ENCODE measurements at places on chromosomes 6 and 20.
A peak's percentile ranks its signal among the peaks of the same experiment; 100 is the strongest.

GRCh38 chr6:13368079-13368730, 39.9 kb upstream of the TBC1D7 start:
- no peak for DNase-seq

- DNase-seq = peak; percentile 21
These were observed 29.9 kb upstream of the SAMD3 start for GRCh38 chr6:130252527-130253237.

DNA sequence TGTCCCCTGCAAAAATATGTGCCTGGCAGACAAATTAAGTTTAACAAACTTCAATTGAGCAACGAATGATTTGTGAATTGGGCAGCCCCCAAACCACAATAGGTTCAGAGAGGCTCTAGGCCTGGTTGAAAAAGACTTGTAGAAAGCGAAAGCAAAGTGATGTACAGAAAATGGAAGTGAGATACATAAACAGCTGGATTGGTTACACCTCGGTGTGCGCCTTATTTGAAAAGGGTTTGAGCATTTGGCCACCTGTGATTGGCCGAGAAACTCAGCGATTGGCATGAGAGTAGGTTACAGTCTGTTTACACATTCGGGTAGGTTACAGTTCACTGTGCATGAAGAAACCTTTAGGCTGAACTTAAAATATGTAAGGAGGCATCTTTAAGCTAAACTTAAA, 136.9 kb downstream of the CD83 start:
- DNase-seq = no peak

GRCh38 chr6:33577106-33577535, 3.0 kb downstream of the BAK1 start:
- DNase-seq = no peak

DNA sequence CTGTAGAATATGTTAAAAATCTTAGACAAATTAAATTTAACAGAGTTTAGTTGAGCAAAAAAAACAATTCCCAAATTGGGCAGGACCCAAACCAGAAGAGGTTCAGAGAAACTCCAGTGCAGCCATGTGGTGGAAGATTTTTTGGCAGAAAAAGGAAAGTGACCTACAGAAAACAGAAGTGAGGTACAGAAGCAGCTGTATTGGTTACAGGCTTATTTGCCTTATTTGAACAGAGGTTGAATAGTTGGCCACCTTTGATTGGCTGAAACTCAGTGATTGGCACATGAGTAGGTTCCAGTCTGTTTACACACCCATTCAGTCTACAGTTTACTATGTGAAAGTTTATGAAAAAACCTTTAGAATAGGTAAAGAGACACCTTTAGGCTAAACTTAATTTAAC, 110.9 kb upstream of the LAMP5 start:
- no peak for DNase-seq

DNA sequence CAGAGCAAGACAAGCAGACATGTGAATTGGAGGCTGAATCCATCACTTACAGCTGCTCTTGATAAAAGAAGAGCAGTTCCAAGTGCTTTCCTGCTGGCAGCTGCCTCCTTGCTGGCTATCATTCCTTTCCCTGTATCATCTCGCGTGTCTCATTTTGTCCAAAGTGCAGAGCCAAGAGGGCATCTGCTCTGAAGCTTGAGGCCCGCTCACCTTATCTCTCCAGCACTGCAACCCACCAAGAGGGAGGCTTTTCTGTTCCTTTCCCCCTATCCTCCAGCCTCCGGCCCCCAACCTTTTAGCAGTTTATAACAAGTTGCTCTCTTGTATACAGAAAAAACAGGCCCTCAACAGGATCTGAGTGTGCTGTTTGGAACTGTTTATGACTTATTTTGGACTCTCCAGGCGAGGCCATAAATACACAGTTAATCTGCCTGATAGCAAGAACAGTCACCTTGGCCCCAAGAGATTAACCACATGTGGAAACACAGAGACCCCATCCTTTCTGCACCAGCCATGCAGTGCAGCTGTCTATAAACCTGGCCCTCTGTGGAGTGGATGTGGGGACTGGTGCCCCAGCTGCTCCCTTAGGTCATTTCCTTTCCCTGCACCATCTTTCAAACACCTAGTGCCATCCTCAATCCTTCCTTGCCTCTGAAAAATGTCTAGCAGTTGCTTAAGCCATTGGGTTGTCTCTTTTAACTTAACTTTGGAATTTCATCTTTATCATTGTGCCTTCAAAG, 172.5 kb upstream of the FERMT1 start:
- DNase-seq = no peak

DNA sequence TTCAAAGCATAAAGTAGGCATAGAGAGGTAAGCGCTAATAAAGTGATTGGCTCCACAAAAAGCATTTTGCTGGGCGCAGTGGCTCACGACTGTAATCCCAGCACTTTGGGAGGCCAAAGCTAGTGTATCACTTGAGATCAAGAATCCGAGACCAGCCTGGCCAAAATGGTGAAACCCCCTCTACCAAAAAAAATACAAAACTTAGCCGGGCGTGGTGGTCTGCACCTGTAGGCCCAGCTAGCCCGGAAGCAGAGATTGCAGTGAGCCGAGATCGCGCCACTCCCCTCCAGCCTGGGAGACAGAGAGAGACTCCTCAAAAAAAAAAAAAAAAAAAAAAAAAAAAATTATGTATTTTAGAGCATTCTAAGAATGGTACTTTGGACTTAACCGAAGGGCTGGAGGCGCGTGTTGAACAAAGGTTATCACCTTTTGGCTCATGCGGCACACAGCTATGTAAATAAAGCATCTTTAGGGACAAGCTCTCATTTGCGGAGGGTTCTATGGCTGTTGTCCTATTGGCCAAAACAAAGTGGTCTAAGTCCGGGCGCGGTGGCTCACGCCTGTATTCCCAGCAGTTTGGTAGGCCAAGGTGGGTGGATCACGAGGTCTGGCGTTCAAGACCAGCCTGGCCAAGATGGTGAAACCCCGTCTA, 17.4 kb downstream of the HFE start:
- DNase-seq = peak; percentile 22

GRCh38 chr6:44676246-44676790, 288.8 kb downstream of the CDC5L start:
- DNase-seq = no peak

GRCh38 chr20:38073307-38074071, 39.9 kb downstream of the RPRD1B start:
- DNase-seq = peak; percentile 81

DNA sequence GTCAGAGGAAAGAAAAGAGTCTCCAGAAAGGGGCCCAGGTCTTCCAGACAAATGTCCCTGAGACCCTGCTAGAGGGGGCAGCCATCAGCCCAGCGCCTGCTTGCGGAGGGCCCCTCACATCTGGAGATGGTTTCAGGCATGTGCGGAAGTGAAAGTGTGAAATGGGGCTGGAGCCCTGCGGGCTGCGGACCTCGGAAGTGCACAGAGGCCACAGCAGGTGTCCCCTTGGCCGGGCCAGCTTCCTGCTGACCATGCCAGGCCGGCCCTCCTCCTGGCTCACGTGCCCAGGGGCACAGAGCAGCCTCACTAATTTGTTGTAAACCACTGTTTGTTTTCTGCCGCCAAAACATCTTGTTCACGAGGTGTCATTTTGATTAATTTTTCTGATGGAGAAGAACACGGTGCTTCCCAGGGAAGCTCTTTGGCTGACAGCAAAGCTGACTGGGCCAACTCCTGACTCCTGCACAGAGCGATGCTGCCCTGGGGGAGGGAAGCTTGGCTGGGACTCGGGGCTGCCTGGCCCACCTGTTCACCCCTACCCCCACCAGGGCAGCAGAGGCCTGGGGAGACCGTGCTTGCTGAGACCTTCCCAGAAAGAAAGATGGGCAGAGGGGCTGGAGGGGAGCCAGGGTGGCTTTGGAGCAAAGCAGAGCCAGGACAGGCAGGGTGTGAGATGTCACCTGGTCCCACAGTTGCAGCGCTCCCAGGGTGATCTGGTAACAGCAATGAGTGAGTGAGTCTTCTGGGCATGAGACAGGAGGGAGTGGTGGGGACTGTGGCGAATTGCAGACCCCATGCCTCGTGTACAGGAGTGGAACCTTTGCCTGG, 54.2 kb downstream of the BCAS4 start:
- DNase-seq = no peak

DNA sequence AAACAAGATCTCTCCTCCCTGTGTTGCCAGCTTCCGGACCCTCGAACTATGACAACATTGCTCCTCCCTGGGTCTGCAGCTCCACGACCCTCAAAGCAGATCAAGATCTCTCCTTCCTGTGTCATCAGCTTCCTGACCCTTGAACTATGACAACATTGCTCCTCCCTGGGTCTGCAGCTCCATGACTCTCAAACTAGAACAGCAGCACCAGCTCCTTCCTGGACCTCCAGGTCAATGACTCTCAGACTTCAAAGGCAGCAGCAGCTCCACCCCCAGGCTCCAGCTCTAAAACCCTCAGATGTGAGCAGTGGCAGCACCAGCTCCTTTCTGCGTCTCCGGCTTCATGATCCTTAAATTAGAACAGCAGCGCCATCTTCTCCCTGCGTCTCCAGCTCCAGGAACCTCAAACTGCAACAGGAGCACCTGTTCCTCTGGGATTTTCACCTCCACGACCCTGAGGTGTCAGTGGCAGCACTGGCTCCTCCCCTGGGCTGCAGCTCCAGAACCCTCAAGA, 341.0 kb upstream of the SULF2 start:
- DNase-seq = peak; percentile 37

GRCh38 chr6:106773522-106773921, 144.1 kb downstream of the QRSL1 start:
- no peak for DNase-seq

- no peak for DNase-seq
These were observed 22.2 kb downstream of the AHI1 start for GRCh38 chr6:135475292-135475886.

DNA sequence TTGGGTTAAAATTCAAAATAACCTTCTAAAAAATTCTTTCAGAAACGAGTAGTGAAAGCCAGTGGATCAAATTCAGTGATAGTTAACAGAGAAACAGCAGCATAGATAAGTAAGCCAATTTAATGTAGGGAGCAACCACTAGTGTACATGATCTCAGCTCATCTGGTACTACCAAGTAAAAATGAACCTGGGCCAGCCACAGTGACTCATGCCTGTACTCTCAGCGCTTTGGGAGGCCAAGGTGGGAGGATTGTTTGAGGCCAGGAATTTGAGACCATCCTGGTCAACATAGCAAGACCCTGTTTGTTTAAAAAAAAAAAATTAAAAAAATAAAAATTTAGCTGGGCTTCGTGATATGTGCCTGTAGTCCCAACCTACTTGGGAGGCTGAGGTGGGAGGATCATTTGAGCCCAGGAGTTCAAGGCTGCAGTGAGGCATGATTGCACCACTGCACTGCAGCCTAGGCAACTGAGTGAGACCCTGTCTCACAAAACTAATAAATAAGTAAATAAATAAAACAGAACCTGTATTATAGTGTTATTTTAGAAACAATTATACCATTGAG, 32.4 kb downstream of the CBFA2T2 start:
- DNase-seq = no peak

DNA sequence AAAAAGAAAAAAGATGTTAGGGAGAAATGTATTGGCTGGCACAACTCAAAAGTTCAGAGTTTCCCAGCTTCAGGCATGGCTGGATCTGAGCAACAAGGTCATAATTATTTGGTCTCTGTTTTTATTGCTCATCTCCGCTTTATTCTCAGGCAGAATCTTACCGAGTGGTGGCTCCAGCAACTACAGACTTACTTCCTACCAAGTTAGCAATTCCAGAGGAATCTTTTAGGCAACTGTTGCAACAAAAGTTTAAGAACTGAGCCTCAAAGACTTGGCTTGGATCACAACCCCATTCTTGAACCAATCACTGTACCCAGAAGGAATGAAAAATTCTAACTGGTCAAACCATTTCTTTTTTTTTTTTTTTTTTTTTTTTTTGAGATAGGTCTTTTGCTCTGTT, 35.5 kb upstream of the NCOA3 start:
- DNase-seq = no peak

DNA sequence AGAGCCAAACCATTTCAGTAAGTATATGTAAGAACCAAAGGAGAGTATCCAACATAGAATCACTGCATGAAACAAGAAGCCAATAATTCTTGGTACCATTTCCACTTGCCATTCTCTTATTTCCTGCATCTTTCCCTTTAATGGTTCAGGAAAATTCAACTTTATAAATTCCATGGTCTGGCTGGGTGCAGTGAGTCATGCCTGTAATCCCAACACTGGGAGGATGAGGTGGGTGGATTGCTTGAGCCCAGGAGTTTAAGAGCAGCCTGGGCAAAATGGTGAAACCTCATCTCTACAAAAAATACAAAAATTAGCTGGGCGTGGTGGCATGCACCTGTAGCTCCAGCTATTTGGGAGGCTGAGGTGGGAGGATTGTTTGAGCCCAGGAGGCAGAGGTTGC, 21.2 kb downstream of the NHLRC1 start:
- no peak for DNase-seq

GRCh38 chr6:68975064-68975463, 340.0 kb downstream of the ADGRB3 start:
- DNase-seq = peak; percentile 68

GRCh38 chr20:62925420-62926228, 681 bp downstream of the DIDO1 start:
- peak; percentile 40 for DNase-seq

DNA sequence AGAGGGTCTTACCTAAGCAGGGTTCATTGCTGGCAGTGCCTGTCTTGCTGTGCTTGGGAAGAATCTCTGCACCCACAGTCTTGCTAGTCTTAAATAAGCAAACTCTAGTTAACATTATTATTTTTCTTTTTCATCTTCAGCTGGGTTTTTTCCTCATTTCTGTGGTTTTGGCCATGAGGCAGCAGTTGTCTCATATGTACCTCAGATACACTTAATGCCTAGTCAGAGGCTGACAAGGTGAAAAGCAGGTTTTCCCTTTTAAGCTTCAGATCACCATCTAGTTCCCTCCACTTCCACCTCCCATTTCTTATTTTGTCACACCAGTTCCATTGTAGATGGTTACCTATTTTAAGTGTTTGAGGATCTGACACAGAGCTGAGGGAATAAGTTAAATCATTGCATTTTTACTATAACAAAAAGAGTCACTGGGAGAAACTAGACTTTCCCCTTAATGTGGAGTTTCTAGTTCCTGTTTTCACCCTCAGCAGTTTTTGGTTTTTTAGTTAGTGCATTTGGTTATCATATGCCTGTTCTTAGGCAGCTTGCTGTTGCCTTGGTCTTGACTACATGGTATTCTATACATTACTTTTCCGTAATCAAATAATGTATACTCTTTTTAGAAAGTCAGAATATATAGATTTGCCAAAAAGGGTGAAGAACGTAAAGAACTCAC, 46.0 kb downstream of the AFDN start:
- DNase-seq = no peak

DNA sequence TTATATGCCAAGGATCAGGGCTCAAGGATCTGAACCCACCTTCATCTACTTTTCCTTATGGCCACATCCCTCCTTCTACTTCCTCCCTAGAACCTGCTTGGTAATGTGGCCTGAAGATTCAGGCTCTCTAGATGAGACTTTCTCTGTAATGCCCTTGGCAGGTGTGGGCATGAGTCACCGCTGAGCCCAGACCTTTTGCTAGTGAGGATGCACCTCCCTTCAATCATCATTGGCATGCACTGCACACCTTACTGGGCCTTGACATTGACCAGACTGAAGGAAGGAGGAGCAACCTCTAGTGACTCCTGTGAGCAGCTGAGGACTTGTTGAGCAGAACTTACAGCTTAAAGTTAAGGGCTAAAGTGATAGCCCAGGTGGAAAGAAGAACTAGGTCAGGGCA, 405.3 kb downstream of the MAFB start:
- DNase-seq = no peak

Data from mesendoderm (in vitro differentiated cells).